Endothelial cell (in vitro differentiated cells): ENCODE measurements at places on chromosomes 4 and X.
A peak's percentile ranks its signal among the peaks of the same experiment; 100 is the strongest.

GRCh38 chr4:177064729-177065394 lies 244.8 kb upstream of the NEIL3 start:
- no peak for DNase-seq

DNA sequence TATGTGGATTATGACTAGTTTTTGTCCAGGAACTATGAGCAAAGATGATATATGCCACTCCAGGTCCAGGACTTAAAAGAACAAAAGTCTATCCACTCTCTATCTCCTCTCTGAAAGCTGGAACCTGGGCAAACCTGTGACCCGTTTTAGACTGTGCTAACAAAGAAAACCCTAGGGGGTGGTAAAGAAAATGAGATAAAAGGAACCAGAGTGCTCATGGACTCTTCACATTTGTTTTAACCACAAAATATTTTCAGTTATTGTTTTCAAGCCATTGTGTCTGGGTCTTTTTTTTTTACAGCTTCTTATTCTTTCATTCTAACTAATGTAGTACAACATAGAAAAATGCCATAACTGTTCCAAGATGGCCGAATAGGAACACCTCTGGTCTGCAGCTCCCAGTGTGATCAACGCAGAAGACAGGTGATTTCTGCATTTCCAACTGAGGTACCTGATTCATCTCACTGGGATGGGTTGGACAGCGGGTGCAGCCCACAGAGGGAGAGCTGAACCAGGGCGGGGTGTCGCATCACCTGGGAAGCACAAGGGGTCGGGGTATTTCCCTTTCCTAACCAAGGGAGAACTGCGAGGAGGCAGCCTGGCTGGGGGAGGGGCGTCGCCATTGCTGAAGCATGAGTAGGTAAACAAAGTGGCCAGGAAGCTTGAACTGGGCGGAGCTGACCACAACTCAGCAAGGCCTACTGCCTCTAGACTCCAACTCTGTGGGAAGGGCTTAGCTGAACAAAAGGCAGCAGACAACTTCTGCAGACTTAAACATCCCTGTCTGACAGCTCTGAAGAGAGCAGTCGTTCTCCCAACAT lies 45.1 kb downstream of the CHM start:
- peak; percentile 17 for DNase-seq

GRCh38 chr4:84531689-84532088 lies 32.6 kb upstream of the NKX6-1 start:
- DNase-seq, result no peak

GRCh38 chrX:32599156-32599555 lies 612.2 kb downstream of the DMD start:
- no peak for DNase-seq

DNA sequence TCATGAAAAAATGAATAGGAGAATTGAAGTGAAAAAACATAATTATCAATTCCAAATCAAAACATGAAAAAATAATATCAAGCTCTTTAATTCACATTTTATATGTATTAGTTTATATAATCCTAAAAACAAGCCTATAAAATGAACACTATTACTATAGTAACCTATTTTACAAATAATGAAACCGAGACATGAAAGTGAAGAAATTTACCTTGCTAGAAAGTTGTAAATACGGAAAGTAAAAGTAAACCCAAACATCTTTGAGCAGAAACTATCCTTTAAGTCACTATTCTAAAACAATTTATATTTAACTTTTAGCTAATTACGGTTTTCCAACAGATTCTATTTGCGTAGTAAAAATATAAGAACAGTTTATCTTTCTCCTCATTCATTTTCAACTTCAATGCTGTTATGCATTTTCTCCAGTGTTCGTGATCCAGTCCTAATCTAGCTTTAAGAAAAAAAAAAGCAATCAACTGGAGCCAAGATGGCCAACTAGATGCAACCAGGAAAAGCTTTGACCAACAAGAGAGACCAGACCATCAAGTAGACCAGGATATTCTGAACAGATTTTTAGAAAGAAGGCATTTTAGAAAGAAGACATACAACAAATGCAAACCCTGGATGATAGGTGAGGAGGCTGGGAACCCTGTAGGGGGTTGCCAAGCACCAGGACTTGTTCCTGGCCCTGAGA lies 67.0 kb downstream of the DDX53 start:
- no peak for DNase-seq

DNA sequence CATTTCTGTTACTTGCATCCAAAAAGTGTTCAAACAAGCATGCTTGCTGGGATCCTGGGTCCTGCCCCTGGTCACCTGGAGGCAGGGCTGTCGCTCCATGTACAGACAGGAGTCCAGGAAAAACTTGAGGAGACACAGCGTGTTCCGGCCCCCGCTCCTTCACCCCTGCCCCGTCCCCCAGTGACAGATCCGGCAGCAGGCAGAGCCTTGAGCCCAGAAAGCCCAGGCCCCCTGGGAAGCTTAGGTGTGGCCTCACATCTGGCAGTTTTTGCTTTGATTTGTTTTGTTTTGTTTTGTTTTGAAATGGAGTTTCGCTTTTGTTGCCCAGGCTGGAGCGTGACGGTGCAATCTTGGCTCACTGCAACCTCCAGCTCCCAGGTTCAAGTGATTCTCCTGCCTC lies 67.0 kb downstream of the TRMT44 start:
- no peak for DNase-seq

DNA sequence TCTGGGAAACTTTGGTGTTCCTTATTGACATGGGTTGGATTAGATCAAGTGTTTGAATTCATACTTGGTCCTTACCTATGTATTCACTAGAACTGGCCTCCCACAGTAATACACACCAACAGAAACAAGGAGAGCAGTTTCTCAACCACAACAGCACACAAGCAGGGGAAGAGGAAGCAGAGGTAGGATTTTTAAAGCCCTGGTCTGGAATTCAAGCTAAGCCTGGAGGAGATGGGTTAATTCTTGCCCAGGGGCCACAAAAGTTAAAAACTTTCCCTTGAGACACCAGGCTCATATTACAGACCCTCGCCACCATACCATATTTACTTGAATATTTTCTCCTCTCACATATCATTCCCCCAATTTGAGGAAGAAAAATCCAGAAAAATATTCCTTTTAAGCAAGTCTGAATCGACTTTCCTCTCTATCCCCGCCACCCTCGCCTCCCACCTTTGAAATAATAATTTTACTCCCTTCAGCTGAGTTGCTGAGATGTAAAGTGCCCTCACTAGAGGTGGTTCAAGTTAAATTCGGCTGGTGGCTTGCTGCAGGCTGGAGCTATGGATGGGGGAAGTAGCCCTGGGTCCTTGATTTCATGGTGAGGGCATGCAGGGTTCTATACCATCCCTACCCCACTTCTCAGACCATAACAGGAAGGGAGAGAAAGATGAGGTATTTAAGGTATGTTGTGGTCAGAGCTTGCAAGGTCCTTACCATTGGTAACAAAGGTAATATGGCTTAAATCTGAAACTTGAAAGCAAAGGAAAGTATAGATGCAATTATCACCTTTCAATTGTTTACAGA lies 440.2 kb downstream of the INPP4B start:
- DNase-seq, result no peak

DNA sequence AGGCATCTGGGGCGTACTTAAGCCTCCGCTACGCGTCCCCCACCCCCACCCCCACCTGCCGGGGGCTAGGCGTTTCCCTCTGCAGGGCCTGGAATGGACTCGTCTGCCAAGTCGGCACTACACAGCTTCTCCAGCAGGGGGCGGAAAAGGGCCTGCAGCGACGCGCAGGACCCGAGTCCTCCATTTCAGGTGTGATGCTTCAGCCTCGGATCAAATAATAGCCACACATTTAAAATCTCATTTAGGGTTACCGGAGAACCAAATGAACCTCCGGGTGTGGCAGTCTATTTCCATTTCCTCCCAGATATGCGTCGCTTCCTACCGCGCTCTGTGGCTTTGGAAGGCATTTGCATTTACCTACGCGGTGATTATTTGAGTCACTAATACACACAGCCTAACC lies 2.9 kb downstream of the PAK3 start:
- peak; percentile 62 for DNase-seq

DNA sequence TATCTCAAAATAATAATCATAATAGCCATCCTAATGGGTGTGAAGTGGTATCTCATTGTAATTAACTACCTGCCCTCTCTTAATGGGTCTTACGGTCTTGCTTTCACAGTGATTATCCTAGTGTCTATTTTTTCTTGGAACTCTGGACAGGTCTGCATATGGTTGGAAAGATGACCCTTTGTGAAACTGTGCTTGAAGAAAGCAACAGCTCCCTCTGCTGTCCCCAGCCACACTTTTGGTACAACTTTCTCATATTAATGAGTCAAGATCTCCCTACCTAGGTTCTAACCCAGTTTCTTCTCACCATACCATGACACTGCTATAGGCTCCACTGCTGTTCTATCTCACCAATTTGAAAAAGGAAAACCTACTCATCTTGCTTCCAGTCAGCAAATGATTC lies 2.4 kb downstream of the TFDP3 start:
- peak; percentile 12 for DNase-seq

DNA sequence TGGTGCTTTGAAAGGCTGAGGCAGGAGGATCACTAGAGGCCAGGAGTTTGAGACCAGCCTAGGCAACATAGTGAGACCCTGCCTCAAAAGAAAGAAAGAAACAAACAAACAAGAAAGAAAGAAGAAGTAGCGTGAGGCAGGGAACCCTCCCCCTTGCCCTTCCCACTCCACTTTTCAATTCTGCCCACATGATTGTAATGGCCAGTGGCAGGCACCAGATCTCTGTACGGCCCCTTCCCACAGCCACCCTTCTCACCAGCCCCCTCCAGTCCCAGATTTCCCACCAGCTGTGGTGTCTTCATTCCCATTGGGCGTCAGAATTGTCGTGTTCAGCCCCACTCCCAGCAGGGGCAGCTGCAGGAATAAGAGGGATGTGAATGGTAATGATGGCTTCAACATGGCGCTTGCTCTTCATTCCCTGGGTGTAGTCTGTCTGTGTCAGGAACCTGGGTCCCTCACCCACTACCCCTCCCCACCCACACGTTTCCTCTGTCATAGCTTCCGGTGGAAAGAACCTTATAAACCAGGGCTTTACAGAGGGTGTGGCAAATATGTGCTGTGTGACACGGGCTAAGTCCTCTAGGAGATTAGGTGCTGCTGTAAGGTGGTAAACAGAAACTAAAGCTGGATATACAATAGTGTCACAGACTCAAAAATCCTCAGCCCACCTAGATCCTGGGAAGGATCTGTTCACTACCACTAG lies at the start of gene IL2RG:
IL2RG (minus strand) TSS at position 437 of the 703 bp plus-strand sequence; CDS start at position 399, 38 bp downstream.
- DNase-seq, result no peak

DNA sequence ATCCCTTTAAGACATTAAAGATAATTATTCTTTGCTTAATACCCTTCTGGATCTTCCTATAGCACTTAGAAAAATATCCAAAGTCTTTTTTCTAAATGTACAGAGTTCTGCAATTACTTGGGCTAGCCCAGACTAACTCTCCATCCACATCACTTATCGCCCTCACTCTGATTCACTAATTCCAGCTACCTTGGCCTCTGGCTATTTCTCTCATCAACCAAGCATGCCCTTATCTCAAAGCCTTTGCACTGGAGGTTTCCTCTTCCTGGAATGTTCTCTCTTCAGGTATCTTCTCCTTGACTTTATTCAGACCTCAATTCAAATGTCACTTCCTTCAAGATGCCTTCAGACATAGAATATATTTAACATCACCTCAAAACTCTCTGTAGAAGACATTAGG lies 345.1 kb upstream of the SMIM31 start:
- DNase-seq, result no peak

- DNase-seq, result peak; percentile 68
These were observed 94.1 kb upstream of the GPR50 start for GRCh38 chrX:151082077-151082948.

GRCh38 chr4:98556451-98556850 lies 102.0 kb downstream of the TSPAN5 start:
- DNase-seq, result no peak

GRCh38 chrX:110066488-110067225 lies 63.7 kb downstream of the TMEM164 start:
- no peak for DNase-seq

DNA sequence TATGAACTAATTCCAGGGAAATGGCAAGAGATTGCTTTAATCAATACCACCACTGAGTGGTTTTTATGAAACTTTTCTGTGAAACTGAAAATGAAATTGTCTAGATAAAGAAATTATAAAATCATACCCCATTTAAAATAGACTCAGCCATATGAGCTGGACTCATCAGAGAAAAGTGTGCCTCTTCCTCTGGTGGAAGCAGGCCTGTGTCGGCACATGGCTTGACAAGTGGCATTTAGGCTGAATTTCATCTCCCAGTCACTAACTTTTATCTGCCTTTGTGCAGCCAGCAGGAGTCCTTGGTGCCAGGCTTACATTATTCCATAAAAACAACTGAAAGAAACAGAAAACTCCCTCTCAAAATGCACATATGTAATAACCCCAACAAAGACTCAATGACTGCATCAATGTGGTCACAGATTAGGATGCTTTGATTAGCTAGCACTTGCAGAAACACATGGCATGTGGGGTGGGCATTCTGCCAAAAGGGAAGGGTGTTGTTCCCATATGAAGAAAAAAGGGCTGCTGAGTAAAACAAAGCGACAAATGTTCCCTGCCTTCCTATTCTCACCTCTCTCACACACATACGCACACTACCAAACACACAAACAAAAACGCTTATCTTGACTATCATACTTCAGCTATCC lies 232.3 kb downstream of the PABPC4L start:
- no peak for DNase-seq

DNA sequence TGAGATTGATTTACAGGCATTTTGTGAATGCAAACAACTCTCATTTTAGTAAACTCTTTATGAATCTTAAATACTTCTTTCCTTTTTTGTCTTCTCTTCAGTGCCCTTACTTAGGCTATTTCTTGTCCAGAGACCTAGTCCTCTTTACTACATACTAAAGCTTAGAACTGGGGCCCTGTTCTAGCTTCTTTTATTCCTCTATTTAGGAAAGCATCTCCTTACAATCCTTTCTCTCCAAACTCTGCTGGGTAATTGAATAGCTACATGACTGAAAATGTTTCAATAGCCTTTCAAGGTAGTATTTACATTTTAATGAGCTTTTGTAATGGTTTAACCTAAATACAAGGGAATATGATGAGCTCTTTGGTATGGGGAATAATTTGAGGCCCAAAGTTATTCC lies 1701.5 kb upstream of the TENM3 start:
- DNase-seq, result no peak

GRCh38 chr4:127778102-127778501 lies 4.0 kb upstream of the HSPA4L start:
- no peak for DNase-seq

DNA sequence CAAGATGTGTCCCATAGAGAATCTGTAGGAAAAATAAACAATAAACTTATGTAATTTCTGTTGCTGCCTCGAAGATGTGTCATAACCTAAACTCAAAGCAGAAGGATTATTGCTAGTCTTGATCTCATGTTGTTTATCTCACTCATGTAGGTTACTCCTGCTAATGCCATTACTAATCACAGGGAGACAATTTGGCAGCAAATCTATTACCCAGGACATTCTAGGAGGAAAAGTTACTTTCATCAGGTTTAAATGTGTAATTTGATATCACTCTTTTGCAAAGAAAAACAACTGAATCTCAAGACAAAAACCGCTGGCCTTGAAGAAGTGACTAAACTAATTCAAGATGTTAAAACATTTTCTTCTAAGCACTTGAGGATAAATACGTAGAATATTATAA lies 34.0 kb downstream of the LDOC1 start:
- no peak for DNase-seq

DNA sequence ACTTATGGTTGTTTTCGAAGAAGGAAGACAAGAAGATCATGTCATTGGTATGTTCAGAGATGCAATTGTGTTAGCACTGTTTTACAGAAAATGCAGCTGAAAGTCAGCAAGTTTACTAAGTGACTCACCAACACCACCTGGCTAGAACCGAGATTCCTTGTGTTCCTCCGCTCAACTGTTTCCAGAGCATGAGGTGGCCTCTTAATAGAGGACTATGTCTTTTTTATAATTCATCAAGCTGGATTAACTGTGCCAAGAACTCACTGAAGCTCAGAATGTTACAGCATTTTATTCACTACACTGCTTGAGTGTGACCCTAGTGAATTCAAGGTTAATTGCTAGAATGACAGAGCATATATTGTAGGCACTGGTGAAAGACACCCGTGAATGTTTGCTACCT lies 1573.5 kb upstream of the TENM3 start:
- DNase-seq, result no peak
